ENCODE measurements at places on chromosomes 1 and 21. TPM values are rescaled to one million over a fixed set of nuclear protein-coding genes. Genes with fewer than 3 reads are reported as not detected.

DNA sequence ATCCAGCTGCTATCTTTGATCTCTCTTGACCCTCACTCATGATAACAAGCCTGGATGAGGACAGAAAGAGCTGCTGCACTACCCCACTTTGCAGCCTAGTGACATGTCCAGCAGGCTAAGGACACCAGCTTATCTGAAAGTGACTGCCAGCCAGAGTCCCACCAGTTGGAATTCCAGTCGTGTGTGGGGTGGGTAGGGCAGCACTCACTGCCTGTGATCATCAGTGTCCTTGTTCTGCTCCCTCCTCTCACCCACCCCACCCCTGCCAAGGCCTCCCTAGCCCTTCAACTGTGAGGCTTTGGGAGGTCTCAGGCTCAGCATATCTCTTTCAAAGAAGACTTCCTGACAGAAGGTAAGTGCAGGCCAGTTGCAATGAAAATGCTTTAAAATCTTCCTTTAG, 15.5 kb upstream of the NMNAT2 start:
- DNase-seq: no peak

DNA sequence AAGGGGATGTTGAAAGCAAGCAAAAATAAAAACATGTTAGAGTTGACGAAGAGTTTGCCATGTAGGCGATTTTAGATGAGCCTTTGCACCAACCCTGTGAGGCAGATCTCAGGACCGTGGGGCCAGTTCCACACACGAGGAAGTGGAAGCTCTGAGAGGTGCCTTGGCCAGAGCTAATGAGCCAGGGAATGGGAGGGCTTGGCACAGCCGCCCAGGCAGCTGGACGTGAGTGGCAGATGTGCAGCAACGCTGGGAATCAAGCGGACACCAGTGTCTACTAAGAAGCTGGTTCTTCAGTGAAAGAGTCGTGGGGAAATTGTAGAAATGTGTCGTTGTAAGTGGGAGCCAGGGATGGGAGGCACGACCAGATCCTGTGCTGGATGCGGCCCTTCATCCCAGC, 58.9 kb upstream of the COL6A1 start:
- no peak for DNase-seq

DNA sequence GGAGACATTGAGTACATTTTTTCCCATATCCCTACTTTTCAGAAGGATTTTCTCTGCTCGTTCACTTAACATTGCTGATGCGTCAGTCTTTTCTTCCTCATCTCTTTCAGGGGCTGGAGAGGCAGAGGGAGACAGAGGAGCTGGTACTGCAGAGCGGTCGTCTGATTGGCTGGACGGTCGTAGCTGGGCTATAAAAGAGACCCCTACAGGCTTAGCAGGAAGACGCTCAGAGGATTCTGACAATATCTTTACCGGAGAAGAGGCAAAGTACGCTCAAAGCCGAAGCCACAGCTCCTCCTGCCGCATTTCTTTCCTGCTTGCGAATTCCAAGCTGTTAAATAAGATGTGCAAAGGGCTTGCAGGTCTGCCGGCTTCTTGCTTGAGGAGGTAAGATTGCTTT, at the start of gene RGS4:
Gene RGS4 (plus strand): TSS at position 220 of the 400 bp plus-strand sequence. CDS start 124 bp downstream, at position 344.
- DNase-seq: no peak

GRCh38 chr1:4963251-4963650, 308.8 kb downstream of the AJAP1 start:
- DNase-seq: no peak

GRCh38 chr1:181930187-181930586, 131.3 kb downstream of the ZNF648 start:
- no peak for DNase-seq

DNA sequence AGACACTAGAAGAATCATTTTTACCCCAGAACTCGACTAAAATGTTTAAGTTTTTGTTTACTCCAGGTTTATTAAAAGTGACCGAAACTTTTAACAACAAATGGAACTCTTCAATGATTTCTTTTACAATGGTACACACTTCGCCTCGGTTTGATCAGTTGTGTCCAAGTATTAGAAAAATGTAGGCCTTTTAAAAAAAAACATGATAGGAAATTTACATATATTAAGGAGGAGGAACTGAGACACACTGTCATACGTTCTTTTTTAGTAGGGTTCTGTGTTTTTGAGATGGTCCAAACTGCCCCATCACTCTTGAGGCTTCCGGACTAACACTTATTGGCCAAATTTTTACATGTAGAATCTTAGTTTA, 1.3 kb downstream of the PRDM2 start:
- no peak for DNase-seq

SPRR2E gene
- polyA plus RNA-seq: not detected

VWA5B1 gene
- polyA plus RNA-seq: not detected

Data from immature natural killer cell (primary cell).